ENCODE measurements at places on chromosomes 1 and 21.

DNA sequence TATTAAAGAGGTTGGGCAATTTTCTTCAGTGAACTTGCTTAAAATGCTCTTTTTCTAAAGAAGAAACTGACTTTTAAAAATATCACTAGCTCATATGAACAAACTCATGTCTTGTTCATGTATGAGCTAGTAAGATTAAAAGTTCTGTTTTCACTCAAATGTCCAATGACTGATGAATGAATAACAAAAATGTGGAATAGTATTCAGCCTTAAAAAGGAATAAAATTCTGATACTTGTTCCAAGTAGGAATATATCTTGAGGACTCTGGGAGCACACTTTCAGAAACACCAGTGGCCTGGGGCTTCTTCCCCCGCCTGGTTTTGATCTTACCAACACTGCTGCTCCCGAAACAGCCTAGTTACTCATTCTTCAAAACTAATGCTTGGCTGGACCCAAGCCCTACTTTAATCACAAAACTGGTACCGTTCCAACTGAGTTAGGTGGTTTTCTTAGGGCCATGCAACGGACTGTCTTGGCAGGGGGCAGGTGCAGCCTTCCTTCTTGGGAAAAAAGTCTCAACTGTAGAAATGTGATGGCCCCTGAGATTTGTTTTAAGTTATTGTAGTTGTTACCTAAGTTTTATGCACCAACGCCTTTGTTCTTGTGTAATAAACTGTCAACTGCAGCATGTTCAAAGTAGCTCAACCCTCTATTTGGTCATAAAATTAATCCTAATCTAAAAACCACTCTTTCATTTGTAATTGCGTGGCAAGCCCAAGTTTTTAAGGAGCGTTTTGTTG lies 116.0 kb downstream of the ETS2 start:
- DNase-seq = no peak

DNA sequence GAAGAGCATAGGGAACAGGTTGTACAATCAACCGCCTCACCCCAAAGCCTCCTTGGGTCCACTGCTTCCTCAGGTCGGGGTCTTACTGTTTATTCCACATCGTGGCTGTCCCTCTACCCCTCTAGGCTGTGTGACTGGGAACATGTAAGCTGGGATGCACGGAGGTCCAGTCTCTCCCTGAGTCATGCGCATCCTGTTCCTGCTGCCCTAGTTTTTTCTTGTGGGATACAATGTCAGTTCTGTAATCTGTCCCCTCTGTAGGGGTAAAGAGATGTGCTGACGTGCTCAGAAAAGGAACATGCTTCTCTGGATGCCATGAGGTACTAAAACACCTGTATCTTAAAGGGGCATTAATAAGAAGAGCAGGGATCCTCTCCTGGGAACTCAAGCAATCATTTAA lies 66.2 kb downstream of the SLC45A1 start:
- DNase-seq = no peak

DNA sequence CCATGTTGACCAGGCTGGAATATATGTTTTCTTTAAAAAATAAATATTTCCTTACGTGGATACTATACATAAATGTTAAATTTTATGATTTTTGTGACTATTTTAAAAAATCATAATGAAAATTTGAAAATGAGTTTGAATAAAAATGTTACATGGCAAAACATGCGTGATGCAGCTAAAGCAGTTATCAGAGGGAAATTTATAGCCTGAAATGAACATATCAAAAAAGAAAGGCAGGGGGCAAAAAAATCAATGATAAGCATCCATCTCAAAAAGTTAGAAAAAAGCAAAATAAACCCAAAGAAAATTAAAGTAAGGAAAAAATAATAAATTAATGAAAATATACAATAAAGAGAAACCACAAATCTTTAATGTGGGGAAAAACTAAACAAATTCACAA lies 8.6 kb downstream of the CCSAP start:
- no peak for DNase-seq

GRCh38 chr1:23597635-23598388 lies 38.5 kb upstream of the ID3 start:
- peak; percentile 26 for DNase-seq

DNA sequence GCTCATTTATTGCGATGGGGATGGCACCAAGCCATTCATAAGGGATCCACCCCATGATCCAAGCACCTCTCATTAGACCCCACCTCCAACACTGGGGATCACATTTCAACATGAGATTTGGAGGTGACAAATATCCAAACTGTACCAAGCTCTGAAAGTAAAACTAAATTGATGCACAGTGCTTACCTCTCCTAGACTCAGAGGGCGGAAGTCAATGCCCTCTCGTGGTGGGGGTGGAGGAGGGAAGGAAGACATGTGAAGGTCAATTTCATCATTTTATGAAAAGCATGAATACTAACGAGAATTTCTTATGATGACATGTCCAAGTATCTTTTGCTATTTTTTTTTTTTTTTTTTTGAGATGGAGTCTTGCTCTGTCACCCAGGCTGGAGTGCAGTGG lies 120.0 kb downstream of the PGBD5 start:
- no peak for DNase-seq

GRCh38 chr1:147167365-147167764 lies 4.9 kb downstream of the PRKAB2 start:
- no peak for DNase-seq

DNA sequence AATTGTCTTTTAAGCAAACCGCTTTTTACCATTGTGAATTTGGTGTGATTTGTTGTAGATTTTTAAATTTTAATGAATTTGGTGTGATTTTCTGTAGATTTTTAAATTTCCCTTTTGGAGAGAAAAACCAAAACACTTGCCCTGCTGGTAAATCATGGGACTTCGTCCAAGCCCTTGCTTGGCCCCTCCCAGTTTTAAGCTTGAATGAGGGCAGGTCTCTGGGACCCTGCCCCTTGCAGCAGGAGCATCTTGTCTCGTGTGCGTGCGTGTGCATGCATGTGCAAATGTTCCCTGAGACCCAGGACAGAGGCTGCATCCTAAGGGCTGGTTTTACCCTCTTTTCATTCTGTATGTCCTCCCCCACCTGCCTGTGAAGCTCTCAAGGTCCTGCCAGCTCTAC lies 248.6 kb downstream of the GREM2 start:
- DNase-seq = no peak

GRCh38 chr21:32979598-32980268 lies 46.0 kb upstream of the OLIG2 start:
- DNase-seq = no peak

- no peak for DNase-seq
These were observed 124.6 kb downstream of the TRIM33 start for GRCh38 chr1:114386129-114387009.

GRCh38 chr1:238985312-238985711 lies 401.1 kb upstream of the CHRM3 start:
- DNase-seq = no peak

GRCh38 chr1:62159940-62160348 lies 34.7 kb upstream of the L1TD1 start:
- no peak for DNase-seq

DNA sequence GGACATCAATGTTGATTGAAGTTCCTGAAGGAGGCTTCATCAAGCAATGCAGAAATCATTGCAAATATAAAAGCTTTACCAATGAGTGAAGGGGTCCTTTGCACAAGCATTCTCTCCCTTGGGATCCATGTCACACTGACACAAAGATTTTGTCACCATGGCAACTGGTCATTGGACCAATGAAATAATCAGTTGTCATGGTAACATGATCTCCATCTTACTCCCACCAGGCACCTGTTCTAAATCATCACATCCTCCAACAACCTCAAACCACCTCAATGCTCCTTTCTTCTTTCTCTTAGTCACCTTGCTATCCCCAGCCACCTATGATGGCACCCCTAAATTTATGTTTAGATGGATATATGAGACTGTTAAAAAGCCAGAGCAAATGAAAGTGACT lies 13.5 kb upstream of the FOXJ3 start:
- no peak for DNase-seq

DNA sequence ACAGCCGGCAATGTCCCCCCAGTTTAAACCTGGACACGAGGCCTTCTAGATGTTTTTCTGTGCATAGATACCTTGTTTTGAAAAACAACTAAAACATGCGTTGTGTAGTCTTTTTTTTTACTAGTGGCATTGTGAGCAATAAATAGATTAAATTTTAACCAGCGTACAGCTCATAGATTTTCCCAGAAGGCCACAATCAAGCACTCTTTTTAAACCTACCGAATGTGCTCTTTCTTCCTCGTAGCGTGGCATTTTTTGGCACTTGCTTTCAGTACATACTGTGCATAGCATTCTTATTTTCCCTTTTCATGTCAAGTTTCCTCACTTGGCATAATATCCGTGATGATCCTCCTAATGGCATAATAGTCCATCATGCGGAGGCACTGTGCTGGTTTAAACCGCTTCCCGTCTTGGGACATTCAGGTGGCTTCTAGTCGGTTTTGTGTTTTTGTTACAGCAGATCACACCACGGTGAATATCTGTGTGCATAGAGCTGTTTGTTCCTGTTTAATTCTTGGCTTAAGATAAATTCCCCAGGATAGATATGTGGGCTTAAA lies 95.3 kb downstream of the PDE9A start:
- DNase-seq = no peak

DNA sequence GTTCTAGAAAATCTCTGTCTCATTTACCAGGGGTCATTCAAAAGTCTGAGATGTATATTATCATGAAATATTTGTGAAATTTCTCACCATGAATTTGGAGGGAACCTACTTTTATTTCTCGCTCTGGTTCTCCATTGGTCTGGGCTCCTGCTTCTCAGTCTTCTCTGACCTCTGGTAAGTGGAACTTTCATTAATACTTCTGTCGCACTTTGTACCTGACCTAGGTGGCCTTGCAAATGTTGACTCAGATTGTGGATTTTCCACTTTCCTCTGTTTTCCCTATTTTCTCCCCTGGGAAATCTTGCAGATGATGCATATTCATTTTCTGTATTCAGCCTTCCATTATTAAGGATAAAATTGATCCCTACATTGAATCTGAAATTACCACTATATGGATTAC lies 53.2 kb downstream of the LRIG2 start:
- DNase-seq = no peak

GRCh38 chr21:42684109-42684916 lies 30.9 kb downstream of the PDE9A start:
- DNase-seq = peak; percentile 17

DNA sequence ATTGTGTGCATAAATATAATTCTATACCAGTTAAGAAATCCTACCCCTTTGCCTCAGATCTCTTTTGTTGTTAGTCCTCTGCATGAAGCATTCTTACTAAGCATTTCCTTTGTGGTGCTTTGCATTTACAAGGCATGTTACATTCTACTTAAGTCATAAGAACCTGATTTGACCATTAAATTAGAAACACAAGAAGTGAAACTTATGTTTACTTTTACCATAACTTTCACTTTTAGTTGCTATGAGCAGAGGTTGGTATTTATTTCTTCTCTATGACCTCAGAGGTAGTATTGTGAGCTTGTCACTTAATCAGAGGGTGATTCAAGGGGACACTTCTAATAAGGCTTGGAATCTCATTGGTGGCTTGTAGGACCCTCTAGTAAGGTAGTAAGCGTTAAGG lies 9.0 kb downstream of the FAM20B start:
- no peak for DNase-seq

DNA sequence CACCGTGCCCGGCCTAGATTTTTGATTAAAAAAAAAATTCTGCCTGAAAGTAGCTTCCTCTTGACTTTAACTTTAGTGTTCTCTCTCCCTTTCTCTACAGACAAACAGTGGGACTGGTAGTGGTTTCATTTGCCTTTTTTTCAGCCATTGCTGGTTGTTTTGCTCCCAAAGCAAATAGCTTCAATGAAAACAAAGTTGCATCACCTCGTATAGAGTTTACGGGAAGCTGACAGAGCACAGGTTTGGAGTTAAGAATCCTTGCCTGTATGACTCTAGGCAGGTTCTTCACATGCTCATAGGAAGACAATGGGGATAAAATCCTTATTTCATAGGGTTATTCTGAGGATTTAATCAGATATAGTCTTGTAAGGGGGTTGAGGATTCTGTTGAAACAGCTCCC lies 21.6 kb downstream of the AADACL4 start:
- DNase-seq = no peak

GRCh38 chr21:15826908-15827601 lies 97.3 kb downstream of the USP25 start:
- no peak for DNase-seq

- no peak for DNase-seq
These were observed 111.8 kb upstream of the ATP1A1 start for GRCh38 chr1:116261227-116261626.
